ENCODE measurements at places on chromosomes 5 and 9.

DNA sequence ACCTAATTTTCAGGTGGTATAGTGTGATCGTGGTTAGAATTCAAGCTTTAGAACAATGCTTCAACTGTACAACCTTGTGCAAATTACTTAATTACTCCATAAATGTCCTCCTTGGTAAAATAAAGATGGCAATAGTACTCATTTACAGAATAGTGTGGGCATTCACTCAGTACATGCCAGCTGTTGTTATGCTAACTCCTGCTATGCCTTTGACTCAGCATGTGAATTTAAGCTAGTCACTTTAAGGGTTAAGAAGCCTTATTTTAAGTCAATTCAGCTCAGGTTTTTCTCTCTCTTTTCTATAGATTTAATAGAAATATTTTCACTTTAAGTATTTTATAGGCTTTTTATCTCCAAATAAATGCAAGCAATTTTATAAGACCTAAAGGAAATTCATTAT, 335.6 kb upstream of the ITGA1 start:
- DNase-seq, result no peak

DNA sequence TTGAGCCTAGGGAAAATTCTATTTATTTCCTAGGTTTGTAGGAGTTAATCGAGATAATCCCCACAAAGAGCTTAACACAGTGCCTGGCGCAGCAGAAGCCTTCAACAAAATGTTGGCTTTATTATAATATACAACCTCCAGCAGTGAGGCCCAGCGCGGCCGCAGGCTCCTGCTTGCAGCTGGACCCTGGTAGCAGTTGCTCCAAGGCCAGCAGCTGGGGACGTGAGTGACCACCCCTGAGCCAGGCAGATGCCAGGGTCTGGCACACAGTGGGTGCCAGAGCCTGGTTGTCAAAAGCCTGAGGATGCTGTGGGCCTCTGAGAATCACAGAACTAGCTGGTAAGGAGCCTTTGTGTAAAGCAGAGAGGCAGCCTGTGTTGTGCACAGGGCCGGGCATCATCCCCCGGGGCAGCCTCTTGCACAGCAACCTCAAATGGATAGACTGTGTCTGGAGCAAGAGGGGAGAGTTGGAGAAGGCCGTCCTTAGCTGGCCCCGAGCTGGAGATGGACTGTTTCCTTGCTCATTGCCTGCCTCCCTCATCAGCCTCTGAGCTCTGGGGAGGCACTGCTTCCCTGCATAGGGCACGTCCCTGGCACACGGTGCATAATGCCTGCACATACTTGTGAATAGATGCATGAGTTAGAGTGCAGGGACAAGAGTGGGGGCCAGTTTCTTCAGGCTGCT, 17.3 kb downstream of the CSF1R start:
- no peak for DNase-seq

DNA sequence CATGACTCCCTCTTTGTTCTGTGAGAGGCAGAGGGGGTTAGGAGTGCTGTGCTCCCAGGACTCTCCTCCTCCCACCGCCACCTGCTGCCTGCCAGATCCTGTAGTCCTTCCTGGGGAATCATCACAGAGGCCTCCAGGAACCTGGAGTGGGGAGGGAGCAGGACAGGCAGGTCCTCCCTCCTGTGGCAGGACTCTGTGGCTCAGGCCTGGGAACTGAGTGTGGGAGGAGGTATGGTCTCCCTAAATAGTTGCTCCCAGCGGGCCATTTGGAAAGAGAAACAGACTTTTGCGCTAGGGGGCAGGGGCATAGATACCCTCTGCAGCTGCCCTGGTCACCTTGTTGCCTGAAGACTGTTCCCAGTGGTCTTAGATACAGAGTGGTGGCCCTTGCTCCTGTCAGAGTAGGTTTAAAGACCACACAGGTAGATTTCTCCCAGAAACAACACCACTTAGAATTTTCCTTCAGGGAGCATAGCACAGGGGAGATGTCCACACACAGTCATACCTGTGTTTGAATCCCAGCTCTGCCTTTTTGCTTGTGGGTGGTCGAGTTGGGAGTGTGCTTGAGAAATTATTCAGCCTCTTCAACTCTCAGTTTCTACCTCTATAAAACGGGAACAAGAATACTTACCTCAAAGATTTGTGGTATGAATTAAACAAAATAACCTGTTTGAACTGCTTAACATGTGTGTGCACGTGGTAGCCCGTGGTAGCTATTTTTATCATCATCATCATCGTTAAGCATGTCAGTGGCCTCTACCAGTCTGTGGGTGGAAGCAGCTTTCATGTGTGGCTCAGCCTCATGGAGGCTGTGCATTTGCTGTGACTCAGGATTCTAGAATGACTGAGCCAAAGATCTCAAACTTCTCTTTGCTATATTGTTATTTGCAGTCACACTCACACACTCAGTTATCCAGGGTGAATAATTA, 55.8 kb downstream of the SLC22A5 start:
- no peak for DNase-seq

- DNase-seq, result no peak
Measured at GRCh38 chr9:94178927-94179326, 80.2 kb upstream of the ZNF169 start.

- DNase-seq, result no peak
Measured at GRCh38 chr5:168342985-168343384, 51.5 kb downstream of the WWC1 start.

DNA sequence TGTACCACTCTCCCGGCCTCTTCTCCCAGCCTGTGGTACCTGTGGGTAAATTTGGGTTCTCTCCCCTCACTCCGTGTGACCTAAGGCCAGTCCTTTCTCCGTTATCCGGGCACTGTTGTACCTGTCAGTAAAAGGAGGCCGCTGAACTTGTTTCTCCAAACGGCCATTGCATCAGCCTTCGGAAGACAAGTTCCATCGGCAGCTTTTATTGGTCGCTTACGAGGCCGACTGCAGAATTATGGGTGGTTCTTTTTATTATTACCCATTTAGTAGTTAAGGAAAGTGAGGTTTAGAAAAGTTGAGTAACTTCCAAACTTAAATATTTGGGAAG, 558 bp downstream of the GRPEL2 start:
- no peak for DNase-seq

GRCh38 chr5:83322273-83322924, 149.1 kb upstream of the VCAN start:
- no peak for DNase-seq

GRCh38 chr9:106859957-106860720, 2.8 kb upstream of the ZNF462 start:
- DNase-seq, result no peak

DNA sequence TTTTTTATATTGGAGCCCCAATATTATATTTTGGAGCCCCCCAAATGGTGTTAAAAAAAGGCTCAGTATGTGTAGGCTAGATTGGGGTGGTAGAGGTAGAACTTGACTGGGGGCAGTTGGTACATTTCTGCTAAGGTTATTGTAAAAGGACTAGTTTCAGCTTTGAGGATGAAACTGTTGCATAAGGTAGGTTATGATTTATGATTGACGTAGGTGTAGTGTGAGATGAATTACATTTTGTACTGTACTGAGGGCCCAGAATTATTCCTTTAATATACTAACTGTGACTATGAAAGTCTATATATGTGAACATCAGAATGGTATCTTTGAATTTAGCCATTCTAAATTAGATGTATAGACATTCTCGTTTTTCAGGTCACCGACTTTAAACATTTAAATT, 3.6 kb downstream of the RIC1 start:
- no peak for DNase-seq

DNA sequence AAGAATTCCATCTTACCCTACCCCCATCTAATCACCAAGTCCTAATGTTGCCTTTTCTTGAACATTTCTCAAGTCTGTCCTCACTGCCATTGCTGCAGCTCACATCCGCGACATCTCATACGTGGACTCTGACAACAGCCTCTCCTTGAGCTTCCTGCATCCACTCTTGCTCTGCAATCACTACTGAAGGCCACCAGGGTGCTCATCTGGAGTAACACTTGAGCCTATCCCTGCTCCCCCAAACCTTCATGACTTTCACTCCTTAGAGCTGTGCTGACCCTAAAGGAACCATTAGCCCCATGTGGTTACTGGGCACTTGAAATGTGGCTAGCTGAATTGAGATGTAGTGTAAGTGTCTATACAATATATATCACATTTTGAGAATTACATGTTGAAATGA, 46.4 kb upstream of the CTXN3 start:
- DNase-seq, result no peak

DNA sequence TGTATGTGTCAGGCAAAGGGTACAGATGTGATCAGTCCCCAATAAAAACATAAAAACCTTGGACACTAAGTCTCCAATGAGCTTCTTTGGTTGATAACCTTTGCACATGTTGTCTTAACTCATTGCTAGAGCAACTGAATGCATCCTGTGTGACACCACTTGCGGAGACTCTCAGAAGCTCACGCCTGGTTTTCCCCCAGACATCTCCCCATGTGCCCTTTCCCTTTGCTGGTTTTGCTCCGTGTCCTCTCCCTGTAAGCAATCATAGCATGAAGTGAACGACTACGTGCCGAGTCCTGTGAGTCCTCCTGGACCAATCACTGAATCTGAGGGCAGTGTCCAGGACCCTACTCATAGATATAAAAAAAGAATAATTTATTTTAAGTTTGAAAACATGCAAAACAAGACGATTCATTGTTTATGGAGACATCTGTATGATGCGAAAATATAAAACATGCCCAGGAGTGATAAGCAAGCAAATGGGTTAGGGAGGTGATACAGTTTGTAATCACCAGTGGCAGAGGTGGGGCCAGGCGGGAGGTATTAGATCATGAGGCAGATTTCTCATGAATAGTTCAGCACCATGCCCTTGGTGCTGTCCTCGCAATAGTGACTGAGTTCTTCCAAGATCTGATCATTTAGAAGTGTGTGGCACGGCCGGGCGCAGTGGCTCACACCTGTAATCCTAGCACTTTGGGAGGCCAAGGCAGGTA, 115.5 kb downstream of the MED10 start:
- no peak for DNase-seq

GRCh38 chr5:67156976-67157583, 39.5 kb downstream of the CD180 start:
- DNase-seq, result no peak

DNA sequence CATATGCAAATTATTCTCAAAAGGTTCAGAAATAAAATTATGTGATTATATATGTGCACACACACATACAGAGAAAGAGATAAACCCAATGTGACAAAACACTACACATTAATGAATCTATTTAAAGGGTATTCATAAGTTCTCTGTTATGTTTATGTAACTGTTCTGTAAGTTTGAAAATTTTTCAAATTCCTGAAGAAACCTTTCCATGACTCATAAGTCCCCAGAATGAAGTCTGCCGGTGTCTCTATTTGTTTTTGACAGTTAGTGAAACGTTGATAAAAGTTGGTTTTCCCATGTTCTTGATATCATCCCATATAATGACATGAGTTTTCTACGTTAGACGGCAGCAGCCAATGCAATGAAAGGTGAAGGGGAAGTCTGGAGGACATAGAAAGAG, 199.5 kb upstream of the PUM3 start:
- no peak for DNase-seq

GRCh38 chr5:59919484-59919883, 26.0 kb upstream of the PDE4D start:
- no peak for DNase-seq

DNA sequence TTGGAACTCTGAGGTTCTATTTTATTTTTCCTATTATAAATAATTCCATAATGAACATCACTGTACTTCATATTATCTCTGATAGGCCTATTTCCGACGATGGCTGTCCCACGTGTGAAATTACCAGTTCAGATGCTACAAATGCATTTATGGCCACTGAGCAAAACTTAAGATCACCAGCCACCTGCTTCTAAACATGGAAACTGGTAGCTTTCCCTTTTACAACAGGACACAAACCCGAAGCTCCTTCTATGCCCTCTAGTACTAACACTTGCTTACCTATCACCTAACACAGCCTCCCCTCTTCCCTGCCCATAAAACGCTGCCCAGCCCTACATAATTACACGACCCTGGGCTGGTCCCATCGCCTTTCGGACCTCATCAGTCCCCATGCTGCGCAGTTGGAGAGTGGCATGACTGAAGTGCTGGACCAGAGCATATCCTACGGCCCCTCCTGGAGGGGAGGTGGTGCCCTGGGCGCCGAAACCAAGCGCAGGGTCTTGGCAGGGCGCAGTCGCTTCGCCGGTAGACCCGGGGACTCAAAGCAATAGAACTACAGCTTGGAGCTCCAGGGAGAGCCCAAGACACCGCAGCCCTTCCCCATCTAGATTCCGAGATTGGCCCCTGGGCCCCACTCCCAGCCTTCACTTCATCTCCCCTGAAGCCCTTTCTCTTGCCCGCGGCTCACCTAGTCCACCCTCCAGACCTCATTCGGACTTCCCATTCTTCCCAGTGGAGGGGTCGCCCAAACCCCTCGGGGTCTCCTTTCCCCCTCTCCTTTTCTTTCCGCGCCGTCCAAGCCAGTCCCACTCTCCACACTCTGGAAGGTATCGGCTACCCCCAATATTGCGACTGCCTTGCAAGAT, 1.0 kb upstream of the SAP30L start:
- DNase-seq, result no peak

DNA sequence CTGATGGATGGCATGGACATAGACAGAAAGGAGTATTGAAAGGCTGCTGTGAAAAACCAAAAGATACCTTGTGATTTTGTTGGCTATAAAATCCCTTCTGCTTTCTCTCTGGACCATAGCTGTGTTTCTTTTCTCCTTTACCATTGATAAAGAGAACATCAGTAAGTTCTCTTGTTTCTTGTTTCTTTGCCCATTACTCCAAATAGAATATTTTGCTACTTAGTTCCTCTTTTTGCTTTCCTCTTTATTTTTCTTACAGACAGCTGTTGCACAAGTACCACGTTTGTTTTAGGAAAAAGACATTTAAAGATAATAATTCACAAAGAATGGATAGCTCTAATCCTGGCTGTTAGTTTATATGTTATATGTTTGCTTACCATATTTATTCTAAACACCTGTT, 1129.2 kb downstream of the DTWD2 start:
- DNase-seq, result no peak

GRCh38 chr5:120239086-120239485, 225.0 kb upstream of the PRR16 start:
- DNase-seq, result no peak

DNA sequence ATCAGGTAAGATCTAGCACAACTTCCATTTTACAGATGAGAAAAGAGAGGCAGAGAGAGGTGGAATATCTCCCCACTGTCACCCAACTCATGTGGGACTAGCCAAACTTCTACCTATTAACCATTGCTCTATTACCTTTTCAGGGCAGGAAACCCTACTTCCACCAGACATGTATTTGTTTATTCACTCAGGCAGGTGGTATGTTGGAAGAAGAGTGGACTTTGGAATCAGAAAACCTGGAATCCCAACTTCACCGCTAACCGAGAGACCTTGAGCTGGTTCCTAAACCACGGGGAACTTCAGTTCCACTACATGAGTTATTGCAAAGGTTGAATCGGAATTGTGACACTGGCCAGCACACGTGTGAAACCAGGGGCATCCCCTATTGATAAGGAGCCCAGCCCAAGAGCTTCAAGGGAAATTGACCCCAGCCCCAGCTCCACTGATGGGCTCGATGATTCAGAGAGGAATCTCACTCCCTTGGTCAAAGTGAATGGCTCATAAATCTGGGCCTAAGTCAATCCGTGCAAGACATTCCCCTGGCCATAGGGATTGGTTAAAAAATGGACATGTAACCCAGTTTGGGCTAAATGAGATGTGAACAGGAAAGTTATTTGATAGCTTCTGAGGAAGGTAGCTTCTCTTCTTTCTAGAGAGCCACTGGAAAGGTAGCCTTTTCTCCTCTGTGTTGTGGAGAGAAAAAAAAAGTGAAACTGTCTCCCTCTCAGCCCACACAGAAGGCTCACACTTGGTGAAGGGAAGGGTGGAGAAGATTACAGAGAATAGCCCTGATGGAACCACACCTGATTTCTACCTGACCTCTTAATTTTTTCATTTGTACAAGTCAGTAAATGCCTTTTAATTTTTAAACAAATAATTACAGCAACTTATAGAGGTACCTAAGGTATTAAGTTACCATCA, 5.5 kb upstream of the GLIS3 start:
- DNase-seq, result no peak
